ENCODE measurements at places on chromosomes 1 and 21. TPM values are rescaled to one million over a fixed set of nuclear protein-coding genes. Genes with fewer than 3 reads are reported as not detected.

FAM167B gene
- polyA plus RNA-seq, result 1.4 TPM

TNNT2 gene
- polyA plus RNA-seq, result 21.1 TPM

RAVER2 gene
- 18.9 TPM for polyA plus RNA-seq

PLPPR4 gene
- not detected for polyA plus RNA-seq

SCP2 gene
- polyA plus RNA-seq, result 488 TPM

DNA sequence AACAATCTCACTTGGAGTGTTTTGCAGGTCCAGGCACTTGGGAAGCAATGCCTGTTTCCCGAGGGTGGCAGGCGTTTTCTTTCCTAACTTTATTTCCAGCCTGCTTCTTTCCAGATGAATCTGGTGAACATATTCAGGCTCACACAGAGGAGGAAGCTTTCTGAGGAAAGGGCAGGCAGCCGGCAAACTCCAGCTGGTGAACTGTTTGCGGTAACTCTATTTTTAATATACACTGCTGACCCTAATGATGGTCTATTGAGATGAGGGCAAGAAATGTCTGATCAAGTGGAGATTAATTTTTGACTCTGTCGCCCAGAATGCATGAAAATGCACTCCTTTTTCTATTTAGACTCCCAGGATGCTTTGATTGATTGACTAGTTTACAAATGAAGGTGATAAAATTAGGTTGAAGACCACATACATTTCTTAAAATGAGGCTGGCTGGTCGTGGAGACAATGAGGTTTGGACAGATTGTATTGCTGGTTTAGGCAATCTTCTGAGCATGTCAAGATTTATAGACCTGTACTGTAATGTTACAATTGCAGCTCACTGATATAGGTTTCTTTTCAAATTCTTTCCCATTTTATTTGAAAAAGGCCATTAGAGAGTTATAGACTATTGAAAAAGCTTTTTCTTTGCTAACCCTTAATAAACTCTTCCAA is 153.8 kb downstream of the ATG4C start:
- DNase-seq, result no peak

GRCh38 chr1:219585837-219586455 is 27.0 kb downstream of the ZC3H11B start:
- no peak for DNase-seq

DNA sequence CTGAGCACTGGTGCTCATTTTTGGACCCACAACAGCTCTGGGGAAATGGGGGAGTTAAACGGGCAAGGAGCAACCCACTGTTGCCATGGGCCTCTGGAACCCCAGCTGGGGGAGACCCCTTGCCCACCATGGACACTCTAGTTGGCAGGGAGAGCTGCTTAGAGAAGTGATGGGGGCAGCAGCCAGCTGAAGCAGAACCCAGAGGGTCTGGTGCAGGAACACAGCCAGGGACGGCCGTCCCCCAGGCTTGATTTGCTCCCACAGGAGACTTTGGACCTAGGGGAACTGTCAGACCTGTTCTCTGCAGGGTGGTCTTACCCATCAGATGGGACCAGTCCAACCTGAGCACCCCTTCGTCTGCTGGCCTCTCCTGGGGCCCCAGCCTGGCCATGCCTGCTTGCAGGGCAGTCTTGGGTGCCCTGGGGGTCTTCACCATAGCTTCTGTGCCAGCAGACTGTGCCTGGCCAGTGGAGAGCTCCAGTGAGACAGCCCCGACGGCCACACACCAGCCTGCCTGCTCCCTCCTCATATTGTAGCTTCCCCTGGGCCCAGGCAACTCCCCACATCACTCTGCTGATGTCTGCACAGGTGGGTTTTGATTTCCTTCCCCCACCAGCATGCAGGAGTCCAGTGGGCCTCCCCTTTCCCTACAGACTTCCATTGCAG is 11.3 kb downstream of the SPATC1L start:
- no peak for DNase-seq

GRCh38 chr1:198848649-198849048 is 209.8 kb downstream of the PTPRC start:
- no peak for DNase-seq

DNA sequence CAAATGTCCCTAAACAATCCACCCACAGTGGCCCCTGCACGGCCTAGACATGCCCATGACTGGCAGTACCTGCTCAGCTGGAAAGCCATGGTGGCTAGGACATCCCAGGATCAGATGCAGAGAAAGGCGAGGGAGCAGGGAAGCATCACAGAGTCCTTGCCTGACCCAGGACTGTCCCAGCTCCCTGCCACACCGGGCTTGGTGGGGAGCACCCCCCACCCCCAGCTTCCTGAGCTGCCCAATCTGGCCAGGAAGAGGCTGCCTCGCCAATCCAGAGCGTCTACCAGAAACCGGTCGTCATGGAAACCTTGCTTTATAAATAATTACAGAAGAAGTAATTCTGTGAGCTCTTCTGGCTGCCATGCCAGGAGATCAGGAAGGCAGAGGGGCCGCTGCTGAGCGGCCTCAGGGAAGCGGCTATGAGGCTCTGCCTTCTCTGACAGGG is 34.8 kb downstream of the ACOT7 start:
- DNase-seq, result peak; percentile 64

- DNase-seq, result peak; percentile 50
Observed at GRCh38 chr1:67723620-67724019, 38.6 kb downstream of the GADD45A start.

GRCh38 chr1:192350356-192350755 is 33.6 kb downstream of the RGS21 start:
- DNase-seq, result peak; percentile 44

- no peak for DNase-seq
Observed at GRCh38 chr1:173862769-173863223, 5.0 kb downstream of the GAS5 start.

GRCh38 chr1:44812822-44813543 is 4.7 kb downstream of the BTBD19 start:
- DNase-seq, result no peak

DNA sequence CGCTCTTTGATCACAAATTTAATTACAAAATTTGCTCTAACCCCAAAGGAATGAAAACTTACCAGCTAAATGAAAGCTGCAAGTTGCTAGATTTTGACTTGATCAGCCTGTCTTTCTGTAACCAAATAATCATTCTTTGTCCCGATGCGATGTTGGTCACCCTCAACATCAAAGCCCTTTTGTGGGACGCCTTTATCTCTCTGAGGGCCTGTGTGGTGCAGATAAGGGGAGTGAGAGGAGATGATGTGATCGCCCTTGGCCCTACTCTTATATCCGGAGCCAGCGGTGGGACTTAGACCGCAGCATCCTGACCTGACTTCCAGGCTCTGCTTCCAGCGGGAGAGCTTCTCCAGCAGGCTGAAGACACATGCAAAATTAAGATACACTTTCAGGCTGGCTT is 19.3 kb upstream of the UMODL1 start:
- DNase-seq, result no peak

Measured in small intestine (tissue), 16 donors.